NCI-H1105 treated with DMSO at 0.1 percent for 48 hours (cell line): ENCODE measurements at places on chromosomes 5 and 9.

DNA sequence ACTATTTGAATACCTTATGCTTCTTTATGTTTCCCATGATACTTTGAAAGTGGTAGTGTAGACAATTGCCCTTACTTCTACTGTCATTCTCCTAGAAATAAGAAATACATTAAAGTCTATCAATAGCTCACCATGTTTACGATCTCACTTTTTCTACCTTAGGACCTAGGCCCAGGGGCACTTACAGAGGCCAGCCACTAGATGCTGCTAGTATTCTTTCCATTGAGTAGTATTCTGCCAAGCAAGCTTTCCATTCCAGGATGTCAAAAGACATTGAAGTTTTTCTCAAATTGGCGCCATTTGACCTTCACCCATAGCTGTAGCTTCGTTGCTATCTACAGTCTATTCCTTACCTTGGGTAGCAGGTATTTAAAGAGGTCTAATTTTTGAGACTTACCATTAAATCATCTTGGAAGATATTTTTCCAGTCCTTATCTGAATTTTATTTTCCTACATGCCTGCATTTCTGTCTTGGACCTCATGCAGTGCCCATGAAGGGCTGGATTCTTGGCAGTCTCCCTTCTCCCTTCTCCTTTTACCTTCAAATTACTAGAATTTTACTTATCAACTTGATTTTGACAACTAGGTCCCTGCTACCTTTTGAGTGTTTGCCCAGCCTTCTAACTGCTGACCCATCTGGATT lies 246.0 kb upstream of the NUDT12 start:
- peak; percentile 54 for DNase-seq

- no peak for DNase-seq
Observed at GRCh38 chr9:115730845-115731244, 422.7 kb upstream of the PAPPA start.

DNA sequence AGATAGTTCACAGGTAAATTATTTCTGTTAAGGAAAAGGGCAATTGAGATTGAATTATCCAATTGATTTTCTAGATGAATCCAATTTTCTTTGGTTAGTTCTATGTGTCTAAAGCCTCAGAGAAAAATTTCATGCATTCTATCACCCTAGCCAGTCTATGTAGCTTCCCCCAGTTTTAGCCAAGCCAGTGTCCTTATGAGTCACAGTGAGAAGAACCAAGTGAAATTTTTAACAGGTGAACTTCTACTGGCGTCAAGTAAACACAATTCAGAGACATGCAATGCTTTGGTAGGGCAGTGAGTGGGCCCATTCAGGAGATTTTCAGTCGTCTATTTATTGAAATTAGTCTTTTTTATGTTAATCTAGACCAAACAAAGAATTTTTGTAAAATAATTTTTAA lies 1077.4 kb upstream of the ARRDC3 start:
- no peak for DNase-seq

DNA sequence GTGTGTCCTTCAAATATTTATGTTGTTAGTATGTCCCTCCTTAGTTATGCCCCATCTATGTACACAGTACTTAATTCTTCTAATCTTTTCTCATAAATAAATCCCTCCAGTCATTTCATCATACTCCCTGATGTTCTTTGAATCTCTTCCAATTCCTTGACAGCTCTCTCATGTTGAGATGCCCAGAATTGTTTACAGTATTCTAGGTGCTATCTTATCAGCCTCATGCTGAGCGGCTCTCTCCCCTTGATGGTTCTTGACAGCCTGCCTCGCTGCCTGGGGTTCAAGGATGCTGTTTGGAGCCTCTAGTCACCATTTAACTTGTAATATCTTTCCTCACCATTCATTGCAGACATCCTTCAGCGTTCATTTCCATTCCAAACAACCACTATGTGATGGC lies 799.2 kb downstream of the BRINP1 start:
- DNase-seq: no peak

- DNase-seq: no peak
Observed at GRCh38 chr5:83586874-83587776, 115.6 kb downstream of the VCAN start.

GRCh38 chr9:121992571-121993212 lies 100.4 kb downstream of the TTLL11 start:
- peak; percentile 72 for DNase-seq

DNA sequence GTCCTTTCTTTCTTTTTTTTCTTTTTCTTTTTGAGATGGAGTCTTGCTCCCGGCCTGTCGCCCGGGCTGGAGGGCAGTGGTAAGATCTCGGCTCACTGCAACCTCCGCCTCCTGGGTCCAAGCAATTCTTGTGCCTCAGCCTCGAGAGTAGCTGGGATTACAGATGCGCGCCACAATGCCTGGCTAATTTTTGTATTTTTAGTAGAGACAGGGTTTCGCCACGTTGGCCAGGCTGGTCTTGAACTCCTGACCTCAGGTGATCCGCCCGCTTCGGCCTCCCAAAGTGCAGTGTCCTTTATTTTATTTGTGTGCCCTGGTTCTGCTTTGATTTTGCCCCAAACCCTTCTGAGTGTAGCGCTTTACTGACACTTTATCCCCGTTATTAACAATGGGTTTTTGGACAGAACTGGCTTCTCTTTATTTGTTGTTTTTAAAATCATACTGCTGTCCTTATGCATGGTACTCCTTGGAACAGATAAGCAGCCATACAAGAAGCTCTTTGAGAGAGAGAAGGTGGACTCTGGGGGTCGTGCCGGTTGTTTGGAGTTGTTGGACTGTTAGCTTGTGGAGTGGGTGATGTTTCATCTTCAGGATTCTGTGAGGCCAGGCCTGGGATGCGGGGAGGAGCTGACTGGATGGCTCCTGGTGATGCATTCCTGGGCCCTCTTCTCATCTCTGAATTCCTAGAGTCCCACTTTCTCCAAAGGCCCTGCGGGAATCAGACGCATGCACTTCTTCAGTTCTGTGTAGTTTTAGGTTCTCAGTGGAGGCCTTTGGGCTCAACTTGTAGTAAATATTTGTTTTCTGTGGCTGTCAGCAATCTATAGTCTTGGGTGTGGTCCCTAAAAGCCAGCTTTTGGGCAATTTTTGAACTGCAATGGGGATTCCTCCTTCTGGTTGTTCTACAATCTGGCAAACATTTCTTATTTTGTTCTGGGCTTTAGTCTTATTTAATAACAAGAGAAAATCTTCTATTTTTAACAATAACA lies 47.8 kb downstream of the PTTG1 start:
- DNase-seq: no peak

DNA sequence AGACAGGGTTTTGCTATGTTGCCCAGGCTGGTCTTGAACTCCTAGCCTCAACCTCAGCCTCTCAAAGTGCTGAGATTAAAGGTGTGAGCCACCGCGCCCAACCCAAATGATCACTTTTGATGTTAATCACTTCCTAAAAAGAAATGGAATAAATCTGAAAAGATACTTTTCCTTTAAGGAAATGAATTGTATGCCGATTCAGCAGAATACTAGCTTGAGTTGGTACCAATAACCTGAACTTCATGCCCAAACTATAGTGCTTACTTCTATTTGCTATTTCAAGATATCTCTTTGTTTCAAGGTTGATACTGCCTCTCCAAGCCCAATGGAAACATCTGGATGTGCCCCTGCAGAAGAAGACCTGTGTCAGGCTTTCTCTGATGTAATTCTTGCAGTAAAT lies 4.0 kb downstream of the CCNB1 start:
- DNase-seq: no peak

DNA sequence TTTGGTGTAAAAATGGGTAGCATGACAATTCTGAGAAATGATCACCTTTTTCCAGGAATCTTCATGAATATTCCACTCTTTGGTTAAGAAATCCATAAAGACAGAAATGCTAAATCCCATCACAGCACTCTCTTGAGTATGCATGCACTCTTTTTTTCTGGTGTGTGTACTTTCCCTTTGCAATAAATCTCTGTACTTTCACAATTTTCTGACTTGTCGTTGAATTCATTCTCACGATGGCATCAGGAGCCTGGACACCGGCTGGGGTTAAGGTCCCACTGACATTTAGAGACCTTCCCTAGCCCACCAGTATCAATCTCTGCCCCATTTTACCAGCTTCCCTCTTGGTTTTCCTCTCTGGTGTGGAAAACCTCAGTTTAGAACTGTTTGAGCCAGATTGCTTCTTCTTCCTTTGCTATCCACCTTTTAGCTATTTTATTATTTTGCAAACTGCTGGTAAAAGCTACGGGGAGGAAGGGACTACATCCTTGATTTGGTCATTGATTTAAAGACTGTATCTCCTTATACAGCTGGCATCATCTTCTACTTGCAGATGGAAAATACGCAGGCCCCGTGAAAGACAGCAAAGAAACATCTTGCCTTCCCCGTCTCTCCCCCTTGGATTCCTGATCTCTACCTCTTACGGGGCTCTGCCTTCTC lies 59.9 kb upstream of the ZFR start:
- DNase-seq: no peak

DNA sequence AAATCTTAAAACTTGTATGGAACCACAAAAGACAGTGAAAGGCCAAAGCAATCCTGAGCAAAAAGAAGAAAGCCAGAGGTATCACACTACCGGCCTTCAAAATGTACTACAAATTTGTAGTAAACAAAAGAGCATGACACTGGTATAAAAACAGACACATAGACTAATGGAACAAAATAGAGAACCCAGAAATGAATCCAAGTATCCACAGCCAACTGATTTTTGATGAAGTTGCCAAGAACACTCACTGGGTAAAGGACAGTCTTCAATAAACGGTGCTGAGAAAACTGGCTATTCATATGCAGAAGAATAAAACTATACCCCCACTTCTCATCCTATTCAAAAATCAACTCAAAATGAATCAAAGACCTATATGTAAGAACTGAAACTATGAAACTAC lies 390.1 kb downstream of the PRELID2 start:
- no peak for DNase-seq

GRCh38 chr5:37039824-37040223 lies 163.3 kb downstream of the NIPBL start:
- no peak for DNase-seq

DNA sequence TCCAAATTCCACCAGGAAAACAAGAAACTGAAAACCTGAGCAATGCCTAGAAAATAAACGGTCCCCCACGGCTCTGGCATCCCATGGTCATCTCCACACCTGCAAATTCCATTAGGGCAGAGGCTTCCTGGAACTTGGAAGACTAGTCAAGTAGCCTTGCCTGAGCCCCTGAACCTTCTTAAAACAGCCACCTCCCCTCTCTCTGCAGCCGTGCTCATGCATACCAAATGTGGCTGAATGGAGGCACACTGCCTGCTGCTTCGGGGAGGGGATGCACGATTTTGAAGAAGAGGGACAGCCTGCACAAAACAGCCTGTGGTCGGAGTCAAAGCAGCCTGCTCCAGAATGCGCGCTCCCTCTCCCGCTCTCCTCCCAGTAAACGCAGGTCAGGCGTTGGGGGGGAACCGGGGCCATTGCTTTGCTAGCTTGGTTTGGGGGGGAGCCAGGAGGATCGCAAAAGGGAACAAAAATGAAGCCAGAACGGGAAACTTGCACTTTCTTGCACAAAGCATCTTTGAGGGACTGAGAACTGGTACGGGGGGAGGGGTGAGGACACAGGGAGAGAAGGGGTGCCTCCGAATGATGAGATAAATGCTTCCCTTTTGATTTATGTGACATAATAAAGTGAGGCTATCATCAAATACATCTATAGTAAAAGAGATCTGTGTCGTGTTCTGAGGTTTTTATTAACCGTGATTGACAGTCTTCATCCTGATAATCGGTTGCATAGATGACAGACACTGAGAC lies at the start of gene TRPM3:
TRPM3 (minus strand) TSS at position 347 of the 747 bp plus-strand sequence; CDS start at position 80, 267 bp downstream.
- DNase-seq: no peak

- DNase-seq: no peak
Observed at GRCh38 chr9:6889868-6890267, 132.1 kb downstream of the KDM4C start.

- no peak for DNase-seq
Observed at GRCh38 chr5:6638236-6638635, 5.0 kb downstream of the SRD5A1 start.

- no peak for DNase-seq
Observed at GRCh38 chr5:61621202-61621650, 289.2 kb downstream of the ZSWIM6 start.

- no peak for DNase-seq
Observed at GRCh38 chr5:167820101-167820990, 471.1 kb upstream of the WWC1 start.

- DNase-seq: no peak
Observed at GRCh38 chr5:32231241-32231640, 57.1 kb upstream of the GOLPH3 start.

- DNase-seq: no peak
Observed at GRCh38 chr5:74538206-74538661, 102.3 kb downstream of the ENC1 start.

- no peak for DNase-seq
Observed at GRCh38 chr9:109811876-109812275, 31.9 kb downstream of the PALM2AKAP2 start.

GRCh38 chr9:76817489-76817888 lies 53.3 kb downstream of the PCA3 start:
- DNase-seq: no peak

- DNase-seq: no peak
Observed at GRCh38 chr9:74771672-74772071, 116.0 kb downstream of the TRPM6 start.

DNA sequence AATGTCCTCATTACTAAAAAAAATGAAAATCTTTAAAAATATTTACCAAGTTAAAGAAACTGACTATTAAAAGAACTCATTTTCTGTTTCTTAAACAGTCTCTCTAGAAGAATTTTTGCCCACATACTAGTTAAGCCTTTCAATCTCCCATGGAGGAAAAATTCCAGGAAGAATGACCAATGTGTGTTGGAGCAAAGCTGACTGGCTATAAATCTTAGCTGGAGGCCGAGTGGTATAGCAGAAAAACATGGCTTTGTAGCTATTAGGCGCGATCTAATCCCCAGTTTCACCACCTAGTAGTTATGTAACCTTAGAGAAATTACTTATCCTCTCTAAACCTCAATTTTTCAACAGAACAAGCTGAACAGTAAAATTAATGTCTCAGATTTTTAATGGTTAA lies 135.5 kb upstream of the PRLR start:
- no peak for DNase-seq

DNA sequence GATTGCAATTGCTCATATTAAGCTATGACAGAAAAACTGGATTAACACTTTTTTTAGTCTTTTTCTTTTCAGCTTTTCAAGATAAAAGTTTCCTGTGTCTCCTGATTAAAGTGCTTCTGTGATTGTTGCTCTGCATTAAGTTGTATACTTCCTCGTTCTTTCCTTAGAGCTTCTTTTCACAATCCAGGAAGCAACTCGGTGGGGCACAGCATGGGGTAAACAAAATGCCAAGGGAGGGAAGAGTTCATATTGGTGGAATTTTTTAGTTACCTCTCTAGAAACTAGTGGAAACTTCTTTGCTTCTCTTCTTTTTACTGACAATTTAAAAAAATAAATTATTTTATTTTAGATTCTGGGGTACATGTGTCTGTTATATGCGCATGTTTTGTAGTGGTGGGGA lies 37.8 kb upstream of the ARRDC3 start:
- no peak for DNase-seq

- peak; percentile 20 for DNase-seq
Observed at GRCh38 chr5:175873088-175873454, 1.7 kb downstream of the CPLX2 start.
